ENCODE measurements at places on chromosomes 11 and 22. TPM values are rescaled to one million over a fixed set of nuclear protein-coding genes. Genes with fewer than 3 reads are reported as not detected.
A peak's percentile ranks its signal among the peaks of the same experiment; 100 is the strongest.

- H3K36me3 ChIP-seq: no peaks in the 10 kb centered on the region
- no peak for DNase-seq
- no peaks in the 10 kb centered on the region for H3K4me1 ChIP-seq
- H3K27ac ChIP-seq: no peak overlapping the region
- no peak overlapping the region for H3K4me3 ChIP-seq
Measured at GRCh38 chr11:70888061-70888460, 364.3 kb downstream of the SHANK2 start.

GRCh38 chr11:38011496-38011895, 1413.5 kb upstream of the RAG2 start:
- no peak overlapping the region for H3K27ac ChIP-seq
- no peaks in the 10 kb centered on the region for H3K27me3 ChIP-seq
- H3K36me3 ChIP-seq: no peaks in the 10 kb centered on the region
- no peaks in the 10 kb centered on the region for H3K4me1 ChIP-seq

- H3K27me3 ChIP-seq: no peaks in the 10 kb centered on the region
- no peaks in the 10 kb centered on the region for H3K36me3 ChIP-seq
- no peak for DNase-seq
- H3K27ac ChIP-seq: no peak overlapping the region
- H3K4me3 ChIP-seq: no peak overlapping the region
- no peaks in the 10 kb centered on the region for H3K4me1 ChIP-seq
Measured at GRCh38 chr11:84564180-84564866, 1062.8 kb downstream of the DLG2 start.

GRCh38 chr11:111623527-111624030, 21.3 kb downstream of the SIK2 start:
- H3K4me3 ChIP-seq: no peak overlapping the region
- H3K27me3 ChIP-seq: no peaks in the 10 kb centered on the region
- peaks cover 5% of the 10 kb centered on the region for H3K36me3 ChIP-seq

DNA sequence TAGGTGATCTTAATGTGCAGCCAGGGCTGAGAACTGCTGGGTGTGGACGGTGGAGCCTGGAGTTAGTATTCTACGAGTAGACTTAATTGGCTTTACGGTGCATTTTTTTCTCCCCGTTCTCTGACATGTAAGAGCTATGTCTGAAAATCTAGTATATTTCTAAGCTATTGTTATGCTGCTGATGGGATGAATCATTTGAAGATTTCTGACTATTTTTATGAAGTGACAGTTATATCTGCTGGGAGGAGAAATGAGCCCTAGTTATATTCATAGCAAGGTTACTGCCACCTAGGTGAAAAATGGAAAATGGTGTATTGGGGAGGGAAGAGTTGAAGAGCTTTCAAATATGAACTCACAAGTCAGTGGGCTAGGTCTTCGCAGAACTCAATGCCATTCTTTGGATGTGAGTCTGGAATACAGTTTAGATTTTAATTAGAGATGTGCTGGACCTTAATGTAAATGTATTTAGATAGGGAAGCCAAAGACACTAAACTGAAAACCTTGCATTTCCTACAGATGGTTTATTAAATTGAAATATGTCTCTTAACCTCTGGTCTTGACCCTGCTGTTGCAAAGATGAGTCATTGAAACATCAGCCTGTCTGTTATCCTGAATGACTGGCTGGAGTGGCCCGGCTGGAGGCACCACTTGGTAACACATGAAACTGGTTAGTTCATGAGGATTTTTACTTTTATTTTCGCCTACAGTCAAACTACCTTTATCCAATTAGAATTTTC, 293.7 kb downstream of the DDX10 start:
- H3K4me1 ChIP-seq: peaks cover 8% of the 10 kb centered on the region
- no peak for DNase-seq
- H3K4me3 ChIP-seq: no peak overlapping the region
- no peak overlapping the region for H3K27ac ChIP-seq

DNA sequence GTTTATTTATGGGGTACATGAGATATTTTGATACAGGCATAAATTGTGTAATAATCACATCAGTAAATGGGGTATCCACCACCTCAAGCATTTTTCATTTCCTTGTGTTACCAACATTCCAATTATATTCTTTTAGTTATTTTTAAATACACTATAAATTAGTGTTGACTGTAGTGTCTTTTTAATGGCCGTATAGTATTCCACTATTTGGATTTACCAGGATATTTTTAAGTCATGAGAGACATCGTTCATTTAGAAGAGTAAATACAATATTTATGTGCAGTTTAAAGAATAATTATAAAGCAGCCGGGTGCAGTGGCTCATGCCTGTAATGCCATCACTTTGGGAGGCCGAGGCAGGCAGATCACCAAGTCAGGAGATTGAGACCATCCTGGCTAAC, 6.2 kb upstream of the SPI1 start:
- H3K27me3 ChIP-seq: no peaks in the 10 kb centered on the region
- DNase-seq: no peak
- no peaks in the 10 kb centered on the region for H3K36me3 ChIP-seq
- peaks cover 2% of the 10 kb centered on the region for H3K4me1 ChIP-seq
- H3K4me3 ChIP-seq: no peak overlapping the region

GRCh38 chr11:1015826-1016545, 20.5 kb downstream of the MUC6 start:
- no peaks in the 10 kb centered on the region for H3K27me3 ChIP-seq
- no peaks in the 10 kb centered on the region for H3K4me1 ChIP-seq
- H3K4me3 ChIP-seq: no peak overlapping the region
- DNase-seq: no peak
- H3K27ac ChIP-seq: no peak overlapping the region

DNA sequence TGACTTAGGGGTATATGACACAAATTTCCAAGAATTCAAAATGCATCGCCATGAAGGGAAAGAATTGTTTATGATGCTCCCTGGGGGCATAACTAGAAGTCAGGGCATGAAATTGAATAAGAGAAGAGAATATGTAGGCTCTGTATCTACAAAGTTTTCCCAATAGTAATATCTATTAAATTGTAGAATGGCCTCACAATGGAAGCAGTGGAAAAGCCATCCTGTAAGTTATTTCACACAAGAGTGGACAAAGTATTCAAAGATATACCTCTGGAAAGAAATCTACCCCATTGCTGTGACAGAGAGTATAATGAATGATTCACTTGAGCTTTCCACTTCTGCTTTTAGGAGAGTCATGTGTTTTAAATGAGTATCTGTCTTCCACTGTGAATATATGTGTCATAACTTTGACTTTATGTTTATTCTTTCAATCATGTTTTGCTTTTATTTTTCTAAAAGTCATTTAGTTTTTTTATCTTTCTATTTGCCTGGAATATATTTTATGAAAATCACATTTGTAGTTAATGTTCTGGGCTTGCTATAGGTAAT, 65.7 kb upstream of the DDI1 start:
- no peaks in the 10 kb centered on the region for H3K27me3 ChIP-seq
- no peak overlapping the region for H3K4me3 ChIP-seq
- H3K27ac ChIP-seq: no peak overlapping the region
- H3K36me3 ChIP-seq: no peaks in the 10 kb centered on the region
- H3K4me1 ChIP-seq: no peaks in the 10 kb centered on the region

DNA sequence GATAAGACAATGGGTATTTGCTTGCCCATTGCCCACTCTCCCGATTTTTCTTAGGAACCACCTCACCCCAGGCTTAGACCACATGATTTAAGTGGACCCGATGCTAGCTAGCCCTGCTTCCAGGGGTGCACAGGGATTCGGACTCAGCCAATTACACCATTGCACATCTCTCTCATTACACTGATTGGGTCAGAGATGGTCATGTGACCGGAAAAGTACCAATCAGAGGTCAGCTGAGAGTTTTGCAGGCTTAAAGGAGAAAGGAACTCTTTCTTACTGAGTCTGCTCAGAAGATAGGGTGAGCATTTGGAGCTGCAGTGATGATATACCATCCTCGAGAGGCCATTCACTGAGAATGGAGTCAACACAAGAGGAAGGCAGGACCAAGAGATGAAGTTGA, 12.2 kb upstream of the ANKK1 start:
- no peaks in the 10 kb centered on the region for H3K36me3 ChIP-seq
- H3K27me3 ChIP-seq: no peaks in the 10 kb centered on the region
- H3K27ac ChIP-seq: no peak overlapping the region
- no peak for DNase-seq

- no peaks in the 10 kb centered on the region for H3K4me1 ChIP-seq
- H3K27ac ChIP-seq: no peak overlapping the region
- H3K27me3 ChIP-seq: no peaks in the 10 kb centered on the region
- DNase-seq: no peak
- H3K4me3 ChIP-seq: no peak overlapping the region
- H3K36me3 ChIP-seq: no peaks in the 10 kb centered on the region
Measured at GRCh38 chr22:20629401-20629800, 122.0 kb downstream of the MED15 start.

DNA sequence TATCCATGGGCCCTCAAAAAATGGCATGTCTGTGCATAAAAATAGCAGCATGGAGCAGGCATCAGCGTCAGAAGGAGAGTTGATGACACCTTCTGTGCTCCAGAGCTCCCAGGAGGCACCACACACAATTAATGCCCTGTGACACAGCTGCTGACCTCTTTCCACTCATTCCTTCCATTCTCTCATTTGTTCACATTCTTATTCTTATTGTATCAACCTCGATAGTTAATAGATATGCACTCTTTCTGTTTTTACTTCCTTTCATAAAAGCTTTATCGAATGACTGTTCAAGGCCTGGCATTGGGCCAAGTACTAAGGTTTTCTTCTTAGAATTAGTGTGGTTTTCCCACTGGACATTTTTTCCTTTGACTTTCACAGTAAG, 266.0 kb upstream of the MTNR1B start:
- no peaks in the 10 kb centered on the region for H3K27me3 ChIP-seq

GRCh38 chr11:45341372-45341771, 55.2 kb upstream of the SYT13 start:
- H3K4me3 ChIP-seq: no peak overlapping the region
- H3K27ac ChIP-seq: no peak overlapping the region
- DNase-seq: no peak
- H3K36me3 ChIP-seq: no peaks in the 10 kb centered on the region

GRCh38 chr22:38754751-38755154, 1.0 kb downstream of the SUN2 start:
- H3K27ac ChIP-seq: peak overlapping the region; percentile 91
- H3K4me3 ChIP-seq: peak overlapping the region; percentile 86
- peaks cover 84% of the 10 kb centered on the region for H3K4me1 ChIP-seq
- DNase-seq: no peak
- no peaks in the 10 kb centered on the region for H3K27me3 ChIP-seq

- no peaks in the 10 kb centered on the region for H3K27me3 ChIP-seq
- H3K4me3 ChIP-seq: no peak overlapping the region
- H3K4me1 ChIP-seq: no peaks in the 10 kb centered on the region
- H3K27ac ChIP-seq: no peak overlapping the region
- no peaks in the 10 kb centered on the region for H3K36me3 ChIP-seq
Measured at GRCh38 chr22:25853501-25854284, 111.7 kb downstream of the MYO18B start.

DNA sequence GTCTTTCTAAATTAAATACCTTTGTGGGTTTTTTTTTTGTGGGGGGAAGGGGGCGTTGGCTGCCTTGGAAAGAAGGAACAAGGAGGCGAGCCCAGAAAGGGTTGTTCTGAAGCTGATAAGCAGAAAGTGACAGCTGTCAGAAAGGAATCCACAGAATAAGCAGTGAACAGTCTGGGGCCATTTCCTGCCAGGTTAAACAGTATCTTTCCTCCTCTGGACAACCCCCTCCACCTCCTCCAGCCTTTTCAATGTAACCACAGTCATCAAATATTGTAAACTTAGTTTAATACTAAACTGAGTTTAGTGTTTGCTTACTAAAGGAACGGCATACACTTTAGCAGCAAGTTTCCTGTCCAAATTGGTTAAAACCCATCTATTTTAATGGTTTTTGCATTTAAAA, 271.2 kb upstream of the SYN3 start:
- no peak overlapping the region for H3K27ac ChIP-seq
- H3K4me3 ChIP-seq: no peak overlapping the region
- no peak for DNase-seq
- H3K4me1 ChIP-seq: peaks cover 3% of the 10 kb centered on the region
- no peaks in the 10 kb centered on the region for H3K27me3 ChIP-seq

- H3K27me3 ChIP-seq: no peaks in the 10 kb centered on the region
- peaks cover 27% of the 10 kb centered on the region for H3K4me1 ChIP-seq
- H3K4me3 ChIP-seq: no peak overlapping the region
- DNase-seq: no peak
- no peak overlapping the region for H3K27ac ChIP-seq
Measured at GRCh38 chr11:1836011-1836945, 1.5 kb downstream of the SYT8 start.

DNA sequence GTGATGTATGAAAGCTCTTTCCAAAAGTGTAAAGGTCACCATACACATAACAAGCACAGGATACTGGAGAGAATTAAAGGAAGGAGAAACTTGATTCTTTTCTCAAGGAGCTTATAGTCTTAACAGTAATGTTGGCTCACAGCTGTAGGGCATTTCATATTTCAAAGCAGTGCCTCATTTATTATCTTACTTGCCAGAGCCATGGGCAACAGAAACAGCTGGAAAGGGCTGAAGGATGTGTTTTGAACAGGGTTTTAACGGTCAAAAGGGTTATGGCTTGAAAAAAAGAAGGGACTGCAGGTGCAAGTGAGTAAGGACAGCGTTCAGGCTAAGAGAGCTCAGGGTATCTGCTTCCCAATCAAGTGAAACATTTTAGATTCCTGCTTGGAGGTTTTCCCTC, 2.7 kb upstream of the GRAMD1B start:
- no peaks in the 10 kb centered on the region for H3K36me3 ChIP-seq
- no peak overlapping the region for H3K4me3 ChIP-seq
- DNase-seq: no peak

- no peak overlapping the region for H3K27ac ChIP-seq
- H3K36me3 ChIP-seq: peaks cover 71% of the 10 kb centered on the region
- H3K4me3 ChIP-seq: no peak overlapping the region
- H3K27me3 ChIP-seq: no peaks in the 10 kb centered on the region
- no peaks in the 10 kb centered on the region for H3K4me1 ChIP-seq
- DNase-seq: no peak
Measured at GRCh38 chr22:19066531-19067271, 55.5 kb downstream of the DGCR2 start.

DNA sequence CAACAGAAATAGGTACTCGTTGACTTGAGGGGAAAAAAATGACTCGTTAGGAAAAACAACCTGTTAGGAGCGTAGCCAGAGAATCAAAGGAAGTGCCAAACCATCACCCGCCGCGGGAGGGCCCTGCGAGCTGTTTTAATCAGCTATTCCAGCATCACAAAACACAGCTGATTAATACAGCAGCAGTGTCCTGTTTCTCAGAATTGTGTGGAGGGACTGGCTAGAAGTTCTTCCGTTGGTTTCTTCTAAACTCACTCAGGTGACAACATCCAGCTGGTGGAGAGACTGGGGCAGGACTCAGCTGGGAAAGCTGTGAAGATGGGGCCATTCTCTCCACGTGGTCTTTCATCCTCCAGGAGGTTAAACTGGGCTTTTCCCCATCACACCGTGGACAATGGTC, 28.0 kb downstream of the HSPA8 start:
- no peak overlapping the region for H3K27ac ChIP-seq
- DNase-seq: no peak
- no peaks in the 10 kb centered on the region for H3K27me3 ChIP-seq
- no peaks in the 10 kb centered on the region for H3K4me1 ChIP-seq

GRCh38 chr11:38814670-38815069, 2216.6 kb upstream of the RAG2 start:
- H3K4me3 ChIP-seq: no peak overlapping the region
- H3K4me1 ChIP-seq: no peaks in the 10 kb centered on the region
- H3K27ac ChIP-seq: no peak overlapping the region
- H3K27me3 ChIP-seq: no peaks in the 10 kb centered on the region
- DNase-seq: no peak

The SMTNL1 gene
- 0.05 TPM for total RNA-seq

The TMEM41B gene
- total RNA-seq: 24.9 TPM

The SCGB1D2 gene
- total RNA-seq: 0.80 TPM

The CD3D gene
- 1,261 TPM for total RNA-seq

The TMPRSS5 gene
- 0.28 TPM for total RNA-seq

The TCN1 gene
- 2.1 TPM for total RNA-seq

The SLCO2B1 gene
- 13.0 TPM for total RNA-seq

The CASTOR1 gene
- total RNA-seq: 12.8 TPM

The OR6M1 gene
- total RNA-seq: not detected

The CCDC85B gene
- 30.5 TPM for total RNA-seq

The EHF gene
- total RNA-seq: 0.76 TPM

Measured in thymus (tissue), 14 donors.